ENCODE measurements at places on chromosomes 11 and 22.
A peak's percentile ranks its signal among the peaks of the same experiment; 100 is the strongest.

- no peak for DNase-seq
Measured at GRCh38 chr11:78642979-78643675, 68.5 kb upstream of the NARS2 start.

- DNase-seq, result no peak
Measured at GRCh38 chr22:28029201-28029948, 110.3 kb upstream of the PITPNB start.

GRCh38 chr11:106063009-106063408 lies 14.1 kb downstream of the KBTBD3 start:
- no peak for DNase-seq

- no peak for DNase-seq
Measured at GRCh38 chr11:124463324-124463723, 17.8 kb upstream of the OR8B8 start.

GRCh38 chr11:5489576-5490357 lies 1.3 kb downstream of the OR52D1 start:
- DNase-seq, result no peak

DNA sequence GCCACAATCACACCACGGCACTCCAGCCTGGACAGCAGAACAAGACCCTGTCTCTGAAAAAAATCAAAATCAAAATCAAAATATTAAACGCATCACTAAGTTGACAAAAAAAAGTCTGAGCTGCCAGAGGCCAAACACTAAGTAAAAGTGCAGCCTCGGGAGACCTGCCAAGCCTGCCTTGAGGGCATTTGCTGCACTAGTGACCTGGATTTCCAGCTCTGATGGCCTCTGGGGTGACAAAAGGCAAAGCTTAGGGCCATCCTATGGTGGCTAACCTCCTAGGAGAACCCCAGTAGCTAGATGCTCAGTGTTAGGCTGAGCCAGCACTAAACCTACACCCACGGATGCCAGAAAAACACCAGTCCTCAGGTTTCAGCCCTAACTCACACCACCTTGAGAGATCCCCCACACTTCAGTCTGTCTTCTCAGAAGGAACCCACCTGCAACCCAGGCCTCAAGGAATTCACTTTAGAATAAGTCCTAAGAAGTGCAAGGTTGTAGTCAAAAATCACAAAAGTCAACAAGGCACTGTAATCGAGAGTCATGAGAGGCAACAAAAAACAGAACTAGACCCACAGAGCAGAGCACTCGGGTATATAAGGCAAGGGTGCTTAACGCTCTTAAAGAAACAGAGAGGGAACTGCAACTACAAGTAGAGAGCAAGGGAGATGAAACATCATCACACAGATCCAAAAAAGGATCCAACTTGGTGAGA lies 28.6 kb downstream of the GNB1L start:
- DNase-seq, result no peak

GRCh38 chr11:101741479-101742175 lies 157.8 kb upstream of the TRPC6 start:
- no peak for DNase-seq

- DNase-seq, result no peak
Measured at GRCh38 chr11:1075341-1075911, 752 bp downstream of the MUC2 start.

GRCh38 chr11:3101921-3102640 lies 44.9 kb upstream of the CARS1 start:
- DNase-seq, result no peak

DNA sequence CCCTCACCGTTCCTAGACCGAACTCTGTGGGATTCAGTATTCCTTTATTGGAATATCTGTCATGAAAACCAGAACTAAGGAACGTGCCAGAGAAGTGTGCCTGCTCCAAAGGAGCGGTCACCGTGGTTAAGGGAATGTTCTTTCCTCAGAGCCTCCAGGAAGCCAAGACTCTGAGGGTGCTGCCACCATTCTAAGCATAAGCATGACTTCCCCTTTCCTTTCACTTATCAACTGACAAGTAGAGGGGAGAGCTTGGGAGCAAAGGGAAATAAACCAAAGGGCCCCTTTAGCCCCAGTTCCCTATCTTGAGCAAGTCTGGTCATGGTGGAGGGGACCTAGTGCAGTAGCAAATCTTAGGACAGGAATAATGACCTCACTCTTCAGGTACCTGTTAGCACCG lies 26.8 kb downstream of the CTR9 start:
- no peak for DNase-seq

GRCh38 chr11:77471558-77472193 lies 2.2 kb downstream of the PAK1 start:
- DNase-seq, result no peak

DNA sequence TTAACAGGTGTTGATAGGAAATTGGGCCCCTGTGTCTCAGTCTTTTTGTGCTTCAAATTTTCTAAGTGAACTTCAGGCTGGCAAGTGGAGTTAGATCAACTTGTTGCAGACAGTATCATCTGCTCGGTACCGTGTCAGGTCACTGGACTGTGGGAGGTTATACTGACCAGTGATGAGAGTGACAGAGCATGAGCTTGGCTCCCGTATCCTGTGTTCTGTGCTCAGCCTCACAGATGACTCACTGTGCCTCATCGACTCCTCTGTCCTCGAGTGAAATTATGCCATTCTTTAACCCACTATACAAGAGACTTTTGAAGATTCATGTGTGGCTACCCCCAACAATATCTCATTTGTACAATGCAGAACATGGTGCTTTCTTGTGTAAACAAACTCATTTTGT lies 7.9 kb downstream of the GRAP2 start:
- DNase-seq, result no peak

GRCh38 chr11:109914809-109915653 lies 178.2 kb upstream of the ZC3H12C start:
- DNase-seq, result no peak

DNA sequence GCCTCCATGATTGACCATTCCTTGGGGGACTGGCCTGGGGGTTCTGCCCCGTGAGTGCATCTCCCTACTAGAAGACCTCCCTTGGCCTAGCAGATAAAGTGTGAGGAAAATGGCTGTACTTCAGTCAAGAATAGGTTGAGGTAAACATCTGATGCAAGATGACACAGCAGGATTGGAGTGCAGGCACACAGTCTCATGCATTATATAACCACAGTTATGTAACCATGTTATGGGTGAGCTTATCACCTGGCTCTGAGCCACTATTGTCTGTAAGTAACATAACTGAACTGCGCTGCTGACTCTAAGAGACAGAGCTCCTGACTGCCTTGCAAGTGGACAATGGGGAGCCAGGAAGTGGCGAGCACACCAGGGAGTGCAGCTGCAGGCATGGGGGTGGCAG lies 378.7 kb upstream of the ANO5 start:
- DNase-seq, result no peak

GRCh38 chr11:3901249-3902025 lies 46.0 kb downstream of the STIM1 start:
- no peak for DNase-seq

- DNase-seq, result no peak
Measured at GRCh38 chr11:116975661-116976060, 122.6 kb downstream of the SIK3 start.

GRCh38 chr11:78344094-78344493 lies 73.5 kb downstream of the GAB2 start:
- no peak for DNase-seq

DNA sequence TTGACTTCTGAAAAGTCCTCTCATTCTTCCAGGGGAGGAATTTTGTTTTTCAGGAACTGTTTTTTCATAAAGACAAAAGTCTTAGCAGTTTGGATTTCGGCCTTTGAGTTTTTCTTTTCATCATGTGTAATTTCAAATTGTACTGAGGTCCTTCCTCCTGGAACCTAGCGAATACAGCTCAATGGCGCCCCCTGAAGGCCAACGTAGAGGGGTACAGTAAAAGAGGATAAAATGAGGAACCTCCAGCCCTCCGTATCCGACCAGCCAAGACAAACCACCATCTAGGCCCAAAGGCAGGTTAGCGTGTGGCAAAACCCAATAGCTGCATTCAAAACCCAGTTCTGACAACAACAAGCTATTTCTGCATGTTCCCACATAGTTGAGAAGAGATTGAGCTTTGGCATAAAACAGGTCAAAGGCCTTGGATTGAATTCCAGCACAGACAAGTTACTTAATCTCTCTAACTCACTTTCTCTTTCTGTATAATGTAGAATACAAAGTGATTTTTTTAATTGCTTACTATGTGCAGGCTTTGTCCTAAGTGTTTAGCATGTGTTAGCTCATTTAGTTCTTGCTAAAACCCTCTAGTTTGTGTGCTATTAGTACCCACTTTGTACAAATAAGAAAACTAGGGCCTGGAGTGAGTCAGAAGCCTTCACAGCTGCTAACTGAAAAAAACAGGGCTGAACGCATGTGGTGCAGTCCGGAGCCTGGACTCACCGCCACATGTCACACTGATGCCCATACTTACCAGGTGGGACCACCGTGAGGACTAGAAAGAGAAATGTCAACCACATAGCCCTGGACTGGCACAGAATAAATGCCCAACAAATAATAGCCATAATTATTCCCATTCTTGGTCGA lies 43.2 kb upstream of the ETS1 start:
- DNase-seq, result no peak

GRCh38 chr22:17767233-17768065 lies 6.8 kb downstream of the BID start:
- peak; percentile 66 for DNase-seq

GRCh38 chr11:126477535-126478305 lies 122.2 kb downstream of the ST3GAL4 start:
- DNase-seq, result no peak

DNA sequence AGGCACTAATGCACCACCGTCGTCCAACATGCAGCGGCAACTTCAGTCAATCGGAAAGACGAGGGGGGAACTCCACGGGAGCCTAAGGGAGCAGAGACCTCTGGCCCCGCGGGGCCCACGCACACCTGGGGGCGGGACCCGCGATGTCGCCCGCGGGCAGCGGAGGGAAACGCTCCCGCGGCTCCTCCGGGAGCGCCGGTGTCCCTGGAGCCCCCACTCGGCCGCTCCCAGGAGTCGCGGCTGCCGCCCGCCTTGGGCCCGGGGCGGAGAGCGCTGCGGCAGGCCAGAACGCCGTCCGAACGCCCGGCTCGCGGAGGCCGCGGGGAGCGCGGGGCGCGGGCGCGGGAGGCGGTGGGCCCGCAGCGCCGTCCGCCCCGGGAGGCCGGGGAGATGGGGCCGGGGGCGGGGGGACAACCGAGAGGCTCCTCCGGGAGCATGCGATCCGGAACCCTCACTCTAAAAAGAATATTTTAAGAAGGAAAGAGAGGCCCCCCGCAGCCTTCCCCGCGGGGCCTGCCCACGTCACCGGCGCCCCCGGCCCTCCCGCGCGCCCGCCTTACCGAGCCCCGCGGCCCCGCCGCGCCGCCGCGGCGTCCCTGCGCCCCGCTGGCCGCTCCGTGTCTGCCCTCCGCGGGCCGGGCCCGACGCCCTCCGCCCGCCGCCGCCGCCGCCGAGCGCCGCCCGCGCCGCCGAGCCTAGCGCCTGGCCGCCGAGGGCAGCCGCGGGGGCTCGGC lies 86.6 kb upstream of the ARHGAP32 start:
- no peak for DNase-seq

- no peak for DNase-seq
Measured at GRCh38 chr22:27113211-27113635, 455.8 kb downstream of the MIAT start.

DNA sequence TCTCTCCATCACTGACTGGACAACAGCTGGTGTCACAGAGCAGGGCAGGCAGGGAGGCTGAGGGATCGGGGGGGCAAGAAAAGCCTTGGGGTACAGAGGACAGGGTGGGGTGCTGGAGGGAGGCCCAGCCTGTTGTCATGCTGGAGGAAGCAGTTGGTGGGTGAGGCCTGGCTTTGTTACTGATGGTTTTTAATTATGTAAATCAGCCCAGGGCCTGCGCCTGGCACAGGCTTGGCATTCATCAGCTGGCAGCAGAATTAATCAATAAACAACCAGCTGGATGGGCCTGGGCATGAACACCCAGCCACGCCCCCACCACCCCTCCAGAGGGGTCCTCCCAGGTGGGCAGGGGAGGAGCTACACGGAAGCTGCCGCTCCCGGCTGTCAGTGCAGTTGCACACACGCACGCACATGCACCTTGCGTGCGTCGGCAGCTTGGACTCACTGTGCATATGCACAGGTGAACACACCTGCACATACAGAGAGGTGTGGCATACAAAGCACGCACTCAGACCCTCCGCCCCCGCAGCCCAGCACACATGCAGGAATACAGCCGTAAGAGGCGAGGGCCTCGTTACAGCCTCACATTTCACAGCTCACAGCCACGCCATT lies 21.3 kb upstream of the ELFN2 start:
- DNase-seq, result no peak

GRCh38 chr11:78313181-78313795 lies 104.3 kb downstream of the GAB2 start:
- DNase-seq, result no peak

DNA sequence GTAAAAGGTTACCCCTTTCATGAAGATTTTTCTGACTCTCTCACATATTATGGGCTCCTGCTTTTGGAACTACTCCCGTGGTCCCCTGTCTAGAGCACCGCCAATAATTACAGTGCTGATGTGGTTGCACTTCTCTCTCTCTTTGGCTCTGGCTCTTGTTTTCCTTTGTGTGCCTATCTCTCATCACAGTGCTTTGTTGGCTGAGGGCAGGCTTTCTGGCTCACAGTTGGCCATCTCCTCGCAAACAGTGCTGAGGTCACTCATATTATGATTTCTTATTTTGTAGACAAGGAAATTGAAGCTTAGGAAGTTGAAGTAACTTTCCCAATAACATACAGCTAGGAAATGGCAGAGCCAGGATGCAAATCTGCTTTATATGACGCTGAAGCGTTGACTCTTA lies 192.5 kb downstream of the DDX10 start:
- DNase-seq, result no peak

DNA sequence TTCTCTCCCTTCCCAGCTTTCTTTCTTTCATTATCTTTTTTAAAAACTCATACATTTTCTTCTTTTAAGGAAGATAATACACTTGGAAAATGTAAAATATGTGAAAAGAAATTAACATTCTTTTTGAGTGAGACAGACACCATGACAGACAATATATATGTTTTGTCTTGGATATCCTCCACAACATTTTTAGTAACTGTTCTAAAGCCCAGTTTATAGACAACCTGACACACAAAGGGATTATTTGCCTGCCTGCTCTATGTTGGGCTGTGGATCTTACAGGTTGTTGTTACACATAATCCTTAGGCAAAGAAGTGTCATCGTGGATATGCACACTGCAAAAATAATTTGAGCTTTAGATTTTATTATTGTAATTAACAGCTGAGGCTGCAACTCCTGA lies 301.4 kb upstream of the PDGFD start:
- no peak for DNase-seq

DNA sequence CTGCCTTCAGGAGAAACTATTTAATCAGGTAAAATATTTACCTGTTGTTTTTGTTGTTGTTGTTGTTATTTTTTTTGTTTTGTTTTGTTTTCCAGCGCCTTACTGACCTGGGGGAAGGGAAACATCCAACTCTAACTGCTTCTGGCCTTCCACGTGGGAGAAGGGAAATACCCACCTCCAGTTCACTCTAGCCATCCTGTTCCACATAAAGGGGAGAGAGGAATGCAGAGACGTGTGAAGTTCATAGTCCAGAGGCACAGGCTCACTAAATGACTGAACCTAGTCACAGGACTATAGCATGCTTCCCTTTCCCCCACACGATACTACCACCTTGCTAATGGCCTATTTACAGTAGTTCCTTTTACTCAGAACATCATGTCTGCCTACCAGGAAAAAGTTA lies 72.4 kb upstream of the VSTM5 start:
- DNase-seq, result no peak
